BJ (cell line): ENCODE measurements at places on chromosomes 6 and 20. TPM values are rescaled to one million over a fixed set of nuclear protein-coding genes. Genes with fewer than 3 reads are reported as not detected.

GRCh38 chr20:21156266-21156665, 30.4 kb downstream of the KIZ start:
- DNase-seq, result peak; percentile 27

GRCh38 chr6:116954938-116955337, 77.9 kb downstream of the RFX6 start:
- no peak for DNase-seq

DNA sequence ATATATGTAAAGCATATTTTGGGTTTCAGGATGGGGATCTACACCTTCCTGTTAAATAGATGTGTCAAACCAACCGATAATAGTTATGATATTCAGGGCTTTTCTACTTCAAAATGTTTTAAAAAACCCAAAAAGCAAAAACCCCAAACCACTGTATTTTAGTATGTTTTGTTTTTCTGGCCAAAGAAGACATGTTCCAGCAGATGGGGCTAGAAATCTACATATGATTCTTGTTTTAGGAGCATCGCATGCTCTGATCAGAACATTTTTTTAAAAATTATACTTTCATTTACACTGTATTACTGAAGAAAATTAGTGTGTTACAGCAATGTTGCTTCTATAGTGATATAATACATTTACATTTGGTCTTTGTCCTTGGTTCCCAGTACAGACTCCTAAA, 11.0 kb downstream of the RMND1 start:
- DNase-seq, result no peak

DNA sequence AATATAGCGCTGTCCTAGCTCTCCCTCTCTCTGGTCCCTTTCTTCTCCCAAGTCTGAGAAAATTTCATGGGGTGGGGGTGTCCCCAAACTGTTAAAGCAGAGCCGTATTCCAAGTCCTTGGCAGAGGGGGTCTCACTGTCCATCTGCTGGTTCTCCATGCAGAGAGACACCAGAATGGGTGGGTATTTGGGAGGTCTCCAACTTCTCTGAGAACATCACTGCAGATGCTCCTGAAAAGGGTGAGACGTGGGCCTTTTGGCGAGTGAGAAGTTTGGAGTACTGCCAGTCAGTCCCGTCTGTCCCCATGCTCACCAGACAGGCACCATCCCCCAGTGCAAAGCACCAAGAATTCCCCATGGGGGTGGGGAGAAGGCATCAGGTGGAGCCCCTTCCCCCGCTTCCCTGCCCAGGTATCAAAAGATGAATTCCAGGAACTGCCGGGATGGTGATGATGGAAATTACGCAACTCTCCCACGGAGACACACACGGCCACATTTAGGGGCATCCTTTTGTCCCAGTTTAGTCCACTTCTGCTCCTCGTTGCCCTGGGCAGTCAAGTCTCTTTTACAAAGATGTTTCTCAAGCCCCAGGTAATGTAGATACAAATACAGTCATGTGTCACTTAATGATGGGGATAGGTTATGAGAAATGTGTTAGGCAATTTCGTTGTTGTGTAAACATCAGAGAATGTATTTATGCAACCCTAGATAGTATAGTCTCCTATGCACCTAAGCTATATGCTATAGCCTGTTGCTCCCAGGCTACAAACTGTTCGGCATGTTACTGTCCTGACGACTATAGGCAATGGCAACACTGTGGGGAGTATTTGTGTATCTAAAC, 73.4 kb upstream of the SRSF6 start:
- no peak for DNase-seq

DNA sequence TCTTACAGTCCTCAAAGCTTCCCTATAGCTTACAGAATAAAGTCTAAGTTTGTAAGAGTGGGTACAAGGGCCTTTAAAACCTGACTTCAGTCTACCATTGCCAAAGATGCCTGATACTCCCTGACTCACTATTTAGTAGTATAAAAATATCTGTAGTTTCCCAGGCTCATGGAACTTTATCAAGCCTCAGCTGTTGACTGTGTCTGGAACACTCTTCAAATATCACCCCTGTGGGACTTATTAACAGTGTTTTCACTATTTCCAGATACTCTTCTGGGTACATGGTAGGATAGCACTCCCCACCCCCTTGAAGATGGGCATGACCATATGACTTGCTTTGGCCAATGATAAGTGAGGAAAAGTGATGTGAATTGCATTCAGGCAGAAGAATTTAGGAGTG, 105.3 kb upstream of the TENT5A start:
- DNase-seq, result no peak

GRCh38 chr20:24784607-24785006, 164.5 kb upstream of the CST7 start:
- DNase-seq, result no peak

DNA sequence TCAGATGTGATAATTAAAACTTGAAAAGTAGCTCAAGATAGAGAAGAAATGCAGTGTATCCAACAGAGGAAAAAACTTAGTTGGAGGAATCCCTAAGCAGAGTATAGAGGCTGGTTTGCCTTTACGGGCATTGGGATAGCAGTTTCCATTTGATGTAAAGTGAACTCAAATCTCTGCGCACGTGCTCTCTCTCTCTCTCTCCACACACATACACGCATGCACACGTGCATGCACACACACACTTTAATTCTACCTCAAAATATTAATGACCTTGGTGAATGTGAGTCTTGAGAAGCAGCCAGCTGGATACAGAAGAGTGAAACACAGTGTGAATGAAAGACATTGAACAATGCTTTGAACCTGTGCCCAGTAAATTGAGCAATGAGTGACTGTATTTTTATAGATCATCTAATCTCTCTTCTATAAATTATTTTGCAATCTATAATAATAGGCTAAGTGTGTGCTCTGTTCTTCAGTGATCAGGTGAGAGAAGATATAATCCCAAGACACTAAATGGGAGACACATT, 247.7 kb upstream of the FAM83B start:
- DNase-seq, result no peak

- no peak for DNase-seq
These were observed 32.5 kb upstream of the MAS1L start for GRCh38 chr6:29520232-29520631.

DNA sequence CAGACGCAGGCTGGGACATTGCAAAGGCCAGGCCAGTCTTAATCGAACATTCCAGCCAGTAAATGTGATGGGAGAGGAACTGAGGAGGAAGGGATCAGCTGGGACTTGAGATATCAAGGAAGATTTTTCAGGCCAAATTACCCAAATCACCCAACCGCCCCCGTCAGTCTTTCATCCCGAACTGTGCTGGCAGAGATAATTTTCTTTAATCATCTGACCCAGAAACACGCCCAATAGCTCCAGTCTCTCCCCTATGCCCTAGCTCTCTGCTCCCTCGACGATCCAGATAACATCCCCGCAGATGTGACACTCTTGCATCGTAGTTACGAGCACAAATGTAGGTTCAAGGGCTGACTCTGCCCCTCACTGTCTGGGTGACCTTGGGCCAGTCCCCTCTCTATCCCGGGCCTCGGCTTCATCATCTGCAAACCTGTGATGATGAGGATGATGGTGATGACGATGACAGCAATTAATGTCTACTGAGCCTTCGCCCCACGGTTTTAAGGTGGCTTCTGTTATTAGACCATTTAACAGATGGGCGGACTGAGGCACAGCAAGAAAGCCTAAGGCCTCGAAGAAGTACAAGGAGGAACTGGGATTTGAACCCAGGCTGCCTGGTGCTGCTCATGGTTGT, 118.6 kb downstream of the PREX1 start:
- DNase-seq, result no peak

- DNase-seq, result no peak
These were observed 31.3 kb downstream of the MBOAT1 start for GRCh38 chr6:20180935-20181334.

GRCh38 chr6:1267057-1267732, 44.7 kb upstream of the FOXQ1 start:
- no peak for DNase-seq

EDN1 gene
- polyA plus RNA-seq, result 3.2 and 4.0 TPM in 2 replicates

ADAM33 gene
- 53.8 and 82.6 TPM in 2 replicates for polyA plus RNA-seq
